ENCODE measurements at places on chromosomes 12 and 14. TPM values are rescaled to one million over a fixed set of nuclear protein-coding genes. Genes with fewer than 3 reads are reported as not detected.

The GALNT4 gene
- total RNA-seq, result 14.4 TPM

The RTL1 gene
- not detected for total RNA-seq

The ST8SIA1 gene
- 4.7 TPM for total RNA-seq

- no peak overlapping the region for H3K4me3 ChIP-seq
- no peak overlapping the region for H3K27ac ChIP-seq
- DNase-seq, result no peak
- no peaks in the 10 kb centered on the region for H3K36me3 ChIP-seq
- H3K27me3 ChIP-seq, result no peaks in the 10 kb centered on the region
Measured at GRCh38 chr12:19896041-19896440, 456.7 kb downstream of the AEBP2 start.

DNA sequence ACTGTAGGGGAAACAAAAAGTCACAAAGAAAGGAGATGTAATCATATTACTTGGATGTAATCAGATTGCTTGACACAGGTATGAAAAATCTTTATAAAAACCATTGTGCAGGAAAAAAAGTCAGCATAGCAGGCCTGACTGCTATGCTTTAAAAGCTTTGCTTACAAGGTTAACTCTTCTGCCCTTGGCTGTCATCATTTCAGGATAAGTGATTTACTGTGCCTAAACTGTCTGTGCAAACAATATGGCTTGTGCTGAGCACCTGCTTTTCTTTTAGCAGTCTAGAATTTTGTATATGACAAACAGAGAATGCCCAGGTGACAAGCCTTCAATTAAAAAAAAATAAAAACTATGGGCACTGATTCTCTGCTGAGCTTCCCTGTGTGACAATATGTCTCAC lies 63.8 kb upstream of the PLEKHG7 start:
- H3K4me3 ChIP-seq, result no peak overlapping the region
- H3K27me3 ChIP-seq, result no peaks in the 10 kb centered on the region
- H3K4me1 ChIP-seq, result no peaks in the 10 kb centered on the region
- DNase-seq, result no peak
- H3K27ac ChIP-seq, result no peak overlapping the region

DNA sequence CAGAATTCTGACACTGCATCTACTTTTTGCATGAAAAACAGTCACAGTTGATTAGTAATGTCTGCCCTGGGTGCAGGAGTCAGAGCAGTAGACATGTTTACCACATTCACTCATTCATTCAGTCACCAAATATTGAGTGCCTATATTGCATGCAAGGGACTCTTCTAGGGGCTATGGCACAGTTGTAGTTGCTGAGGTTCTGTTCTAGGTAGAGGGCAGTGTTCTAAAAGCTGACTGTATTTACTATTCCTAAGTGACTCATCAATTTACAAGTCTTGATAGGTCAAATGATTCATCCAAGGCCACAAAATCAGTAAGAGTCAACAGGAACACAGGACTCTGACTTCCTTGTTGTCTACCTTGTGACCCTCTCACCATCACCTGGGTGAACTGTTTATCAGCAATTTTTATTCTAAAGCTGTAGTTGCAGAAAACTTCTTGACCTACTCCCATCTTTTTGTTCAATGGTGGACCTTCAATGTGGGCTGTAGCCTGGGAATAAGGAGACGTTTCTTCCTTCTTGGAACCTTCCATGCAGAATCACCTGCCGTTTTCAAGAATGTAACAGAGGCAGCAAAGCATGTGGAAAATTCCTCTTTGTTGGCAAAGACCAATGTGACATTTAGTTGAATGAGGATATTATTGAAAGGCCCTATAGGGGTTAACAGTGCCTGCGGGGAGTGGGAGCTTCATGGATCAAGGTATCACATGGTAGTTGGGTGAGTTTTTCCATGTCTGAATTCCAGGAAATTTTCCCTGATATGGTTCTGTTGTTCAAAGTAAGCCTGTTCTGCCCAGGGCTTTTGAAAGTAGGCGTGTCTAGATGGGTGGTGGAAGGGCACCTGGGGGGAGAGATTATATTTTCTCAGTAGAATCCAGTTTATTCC lies 223.2 kb downstream of the KTN1 start:
- no peak for DNase-seq
- no peak overlapping the region for H3K4me3 ChIP-seq
- no peaks in the 10 kb centered on the region for H3K27me3 ChIP-seq
- no peak overlapping the region for H3K27ac ChIP-seq
- H3K36me3 ChIP-seq, result no peaks in the 10 kb centered on the region

DNA sequence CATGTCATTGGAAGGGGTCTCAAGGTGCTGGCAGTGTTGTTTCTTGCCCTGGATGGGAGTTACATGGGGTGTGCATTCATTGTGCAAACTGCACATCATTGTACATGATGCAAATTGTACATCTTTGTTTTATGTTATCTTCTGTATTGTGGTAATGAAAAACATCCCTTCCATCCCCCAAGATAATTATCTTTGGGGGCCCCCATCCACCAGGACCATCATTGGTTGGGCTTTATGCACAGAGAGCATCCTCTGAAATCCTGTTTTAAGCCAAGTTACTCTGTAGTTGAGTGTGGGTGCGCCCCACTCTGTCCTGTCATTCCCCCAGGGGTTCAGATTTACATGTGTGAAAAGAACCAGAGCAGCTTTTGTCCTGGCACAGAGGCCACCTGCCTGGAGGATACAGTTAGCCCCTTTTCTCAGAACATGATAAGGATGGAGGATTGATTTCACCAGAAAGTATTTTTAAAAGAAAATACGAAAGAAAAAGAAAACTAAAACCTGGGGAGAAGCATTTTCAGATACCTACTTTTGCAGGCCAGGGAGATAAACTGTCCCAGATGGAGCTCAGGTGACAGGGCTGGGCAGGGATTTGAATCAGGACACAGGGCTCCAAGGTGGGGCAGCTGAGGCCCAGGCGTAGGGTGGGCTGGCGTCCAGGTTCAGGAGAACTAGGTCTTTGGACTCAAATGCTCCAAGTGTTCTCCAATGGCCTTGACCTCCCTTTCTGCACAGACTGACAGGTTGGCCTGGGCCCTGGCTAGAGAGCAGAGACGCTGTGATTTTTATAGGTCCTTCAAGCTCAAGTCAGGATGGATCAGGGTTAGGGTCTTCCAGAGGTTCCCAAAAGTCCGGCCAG lies 17.2 kb downstream of the WSCD2 start:
- no peaks in the 10 kb centered on the region for H3K36me3 ChIP-seq
- no peak for DNase-seq
- no peak overlapping the region for H3K27ac ChIP-seq
- H3K27me3 ChIP-seq, result no peaks in the 10 kb centered on the region
- no peaks in the 10 kb centered on the region for H3K4me1 ChIP-seq
